ENCODE measurements at places on chromosomes 6 and 20. TPM values are rescaled to one million over a fixed set of nuclear protein-coding genes. Genes with fewer than 3 reads are reported as not detected.

DNA sequence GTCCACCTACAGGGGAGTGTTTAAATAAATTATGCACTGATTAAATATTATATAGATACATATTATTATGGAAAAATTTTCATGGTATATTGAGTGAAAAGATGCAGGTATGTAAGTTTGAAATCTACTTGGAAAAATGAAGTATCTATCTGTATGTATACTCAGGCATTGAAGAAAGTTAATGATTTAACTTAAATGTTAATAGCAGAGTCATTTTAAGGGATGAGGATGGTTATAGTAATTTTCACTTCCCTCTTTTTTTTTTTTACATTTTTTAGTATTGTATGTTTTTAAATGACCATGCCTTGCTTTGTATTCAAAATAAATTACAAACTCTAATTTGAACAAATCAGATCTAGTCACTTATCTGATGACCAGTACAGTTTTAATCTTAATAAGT, 43.2 kb upstream of the NOTCH4 start:
- peak; percentile 25 for DNase-seq

- no peak for DNase-seq
These were observed 22.3 kb downstream of the MYBL2 start for GRCh38 chr20:43689165-43689564.

DNA sequence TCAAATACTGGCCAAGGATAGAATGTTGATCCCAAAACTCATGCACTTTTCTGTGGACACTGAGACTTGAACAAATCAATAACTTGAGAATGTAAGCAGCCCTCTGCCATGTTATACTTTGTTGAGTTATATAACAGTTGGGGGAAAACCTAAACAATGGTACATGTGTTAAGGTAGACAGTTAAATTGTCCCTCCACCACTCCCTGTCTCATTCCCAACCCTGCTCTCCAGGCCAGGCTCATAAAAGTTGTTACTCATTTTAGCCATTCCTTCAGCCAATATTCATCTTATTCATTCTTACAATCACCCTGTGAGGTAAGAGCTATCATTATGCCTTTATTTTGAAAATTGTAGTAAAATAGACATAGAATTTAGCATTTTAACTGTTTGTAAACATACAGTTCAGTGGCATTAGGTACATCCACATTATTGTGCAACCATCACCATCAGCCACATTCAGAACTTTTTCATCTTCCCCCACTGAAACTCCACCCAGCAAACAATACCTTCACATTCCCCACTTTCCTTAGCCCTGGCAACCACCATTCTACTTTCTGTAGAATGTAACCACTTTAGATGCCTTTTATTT, 38.2 kb upstream of the IER3 start:
- no peak for DNase-seq

Gene HAO1
- not detected for polyA plus RNA-seq

Gene HLA-F
- polyA plus RNA-seq, result 1,409 TPM

Gene GHRH
- not detected for polyA plus RNA-seq

DNA sequence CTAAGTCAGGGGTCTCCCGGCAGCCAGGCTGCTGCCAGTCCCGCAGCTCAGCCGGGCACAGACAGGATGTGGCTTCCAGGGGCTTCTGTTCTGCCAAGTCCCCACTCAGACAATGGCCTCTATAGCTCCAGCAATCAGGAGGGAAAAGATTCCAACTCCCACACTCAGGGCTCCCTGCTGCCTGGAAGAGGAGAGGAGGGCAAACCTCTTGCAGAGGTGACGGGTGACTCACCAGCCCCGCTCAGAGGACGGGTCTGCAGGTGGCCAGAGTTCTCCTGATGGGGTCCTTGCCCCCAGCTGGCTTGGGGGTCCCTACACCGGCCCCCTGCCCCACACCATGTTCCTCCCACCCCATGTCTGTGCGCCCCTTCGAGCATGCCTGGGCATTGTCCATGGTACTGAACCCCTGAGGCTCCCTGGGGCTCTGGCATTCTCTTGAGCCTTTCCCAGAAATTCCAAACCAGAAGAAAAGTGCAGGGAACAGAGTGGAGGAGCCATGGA, 32.6 kb downstream of the NTSR1 start:
- DNase-seq, result no peak

Gene JPH2
- polyA plus RNA-seq, result not detected

- no peak for DNase-seq
These were observed 28.5 kb upstream of the BPIFA2 start for GRCh38 chr20:33139467-33139866.

DNA sequence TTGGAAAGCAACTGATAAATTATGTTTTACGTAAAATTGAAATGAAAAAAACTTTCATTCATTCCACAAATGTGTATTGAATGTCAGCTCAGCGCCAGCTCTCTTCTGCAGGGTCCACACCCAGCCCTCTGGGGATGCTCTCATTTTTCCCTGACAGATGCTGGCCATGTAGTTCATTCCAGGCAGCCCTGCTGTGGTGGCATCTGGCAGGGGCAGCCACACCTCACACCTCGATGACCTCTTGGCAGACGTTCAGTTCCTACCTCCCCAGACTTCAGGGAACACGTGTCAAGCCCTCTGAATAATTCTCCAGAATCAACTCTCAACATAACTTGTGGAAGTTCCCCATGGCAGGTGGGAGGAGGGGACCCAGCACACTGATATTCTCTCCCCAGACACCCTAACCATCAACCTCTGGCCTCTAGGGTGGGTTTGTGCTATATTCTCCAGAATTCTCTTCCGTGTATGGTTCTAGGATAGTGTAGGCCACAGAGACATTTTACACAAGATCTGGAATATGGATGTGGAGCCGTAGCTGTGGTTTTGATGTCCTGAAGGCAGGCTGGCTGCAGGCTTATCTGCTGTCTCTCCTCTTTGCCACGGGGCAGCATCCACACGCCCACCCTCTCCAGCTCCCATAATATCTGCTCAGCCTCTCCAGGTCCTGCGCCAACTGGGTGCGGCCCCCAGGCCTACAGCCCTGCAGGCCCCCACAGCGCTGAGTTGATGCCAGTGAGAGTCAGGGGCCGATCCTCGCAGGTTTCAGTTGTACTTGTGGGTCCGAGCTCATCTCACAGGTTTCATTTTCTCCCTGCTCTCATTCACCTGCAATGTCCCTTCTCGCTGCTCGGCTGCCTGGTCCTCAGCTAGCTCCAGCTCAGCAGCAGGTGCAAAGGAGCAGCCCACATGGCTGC, 175.8 kb upstream of the ARID1B start:
- no peak for DNase-seq

GRCh38 chr6:145454006-145454405, 281.3 kb downstream of the EPM2A start:
- DNase-seq, result no peak

Gene VSTM2L
- polyA plus RNA-seq, result 0.16 TPM

Gene HLA-DOA
- polyA plus RNA-seq, result 191 TPM

- no peak for DNase-seq
These were observed 83.2 kb upstream of the EYA4 start for GRCh38 chr6:133157995-133158394.

DNA sequence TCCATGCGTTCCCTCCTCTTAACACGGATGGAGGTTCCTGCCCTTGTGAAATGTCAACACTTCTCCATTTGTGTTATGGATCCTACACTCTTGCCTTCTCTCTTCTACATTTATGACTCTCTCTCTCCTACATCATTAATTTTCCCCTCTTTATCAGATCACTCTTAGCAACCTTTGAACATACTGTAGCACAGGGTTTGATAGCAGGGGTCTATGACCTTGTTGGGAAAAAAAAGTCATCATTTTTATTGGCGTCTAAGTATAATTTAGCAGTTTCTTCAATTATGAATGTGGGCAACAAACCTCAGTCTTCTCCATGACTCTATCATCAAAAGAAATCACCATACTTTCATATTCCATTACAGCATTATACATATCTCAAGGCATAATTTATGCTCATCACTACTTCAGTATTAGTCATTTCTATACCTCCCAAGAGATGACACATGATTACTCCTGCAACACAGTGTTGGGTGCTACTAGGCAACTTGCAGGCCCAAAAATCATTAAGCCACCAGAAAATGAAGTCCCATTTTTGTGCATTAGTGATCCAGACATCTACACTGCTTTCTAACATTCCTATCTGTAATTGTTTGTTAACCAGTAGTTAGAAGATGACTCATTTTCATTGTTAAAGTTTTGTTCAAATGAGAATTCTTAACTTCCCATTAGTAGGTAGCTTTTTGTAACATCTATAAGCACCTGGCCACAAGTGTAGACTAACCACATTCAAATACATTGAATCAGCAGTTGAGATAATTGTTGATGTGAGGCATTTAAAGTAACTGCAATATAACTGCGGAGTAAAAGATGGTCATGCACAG, 9.5 kb downstream of the CYP39A1 start:
- DNase-seq, result no peak

- no peak for DNase-seq
These were observed 58.0 kb upstream of the ARHGAP18 start for GRCh38 chr6:129767776-129768485.

Gene TCP1
- 63.8 TPM for polyA plus RNA-seq

Gene GRIK2
- not detected for polyA plus RNA-seq

DNA sequence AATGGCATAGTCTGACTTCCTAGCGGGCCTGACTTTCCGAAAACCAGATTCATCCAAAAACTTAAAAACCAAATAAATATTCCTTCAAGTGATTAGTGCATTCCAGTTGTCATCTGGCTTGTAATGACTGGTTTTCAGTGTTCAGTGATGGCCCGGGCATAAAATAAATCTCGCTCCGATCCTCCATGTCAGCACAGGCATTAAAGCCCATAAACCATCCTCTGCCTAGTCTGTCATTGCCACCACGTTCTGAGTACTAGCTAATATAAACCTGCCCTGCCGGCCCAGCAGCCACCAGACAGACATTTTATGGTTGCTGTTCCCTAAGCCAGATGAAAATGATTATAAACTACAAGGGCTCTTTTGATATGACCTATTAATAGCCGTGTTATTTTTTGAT, 232.3 kb upstream of the GMDS start:
- DNase-seq, result no peak

Gene HLA-DQB1
- polyA plus RNA-seq, result 986 TPM

DNA sequence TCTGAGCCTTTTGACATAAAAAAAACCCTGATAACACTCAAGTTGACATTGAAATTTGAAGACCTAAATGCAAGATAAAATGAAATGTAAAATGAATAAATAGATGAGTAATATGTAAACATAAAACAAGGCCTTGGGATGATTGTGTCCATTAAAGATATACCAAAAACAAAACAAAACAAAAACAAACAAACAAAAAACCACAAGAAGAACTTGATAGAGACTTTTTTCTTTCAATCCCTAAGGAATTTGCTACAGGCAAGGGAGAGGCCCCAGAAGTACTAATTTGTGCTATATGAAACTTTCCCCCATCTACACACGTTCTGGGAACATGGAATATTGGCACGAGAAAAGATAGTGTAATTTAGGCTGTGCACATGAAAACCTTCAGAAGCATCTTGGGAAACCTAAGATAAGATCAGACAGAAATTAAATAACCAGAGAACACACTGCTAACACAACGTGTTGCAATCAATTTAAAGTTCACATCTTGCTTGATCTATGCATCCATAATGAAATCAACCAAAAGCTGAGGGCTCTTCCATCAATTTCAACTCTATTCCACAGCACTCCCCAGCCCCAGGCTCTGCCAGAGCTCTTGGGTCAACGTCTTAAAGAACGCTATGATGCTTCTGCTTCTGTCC, 201.1 kb upstream of the RREB1 start:
- no peak for DNase-seq

DNA sequence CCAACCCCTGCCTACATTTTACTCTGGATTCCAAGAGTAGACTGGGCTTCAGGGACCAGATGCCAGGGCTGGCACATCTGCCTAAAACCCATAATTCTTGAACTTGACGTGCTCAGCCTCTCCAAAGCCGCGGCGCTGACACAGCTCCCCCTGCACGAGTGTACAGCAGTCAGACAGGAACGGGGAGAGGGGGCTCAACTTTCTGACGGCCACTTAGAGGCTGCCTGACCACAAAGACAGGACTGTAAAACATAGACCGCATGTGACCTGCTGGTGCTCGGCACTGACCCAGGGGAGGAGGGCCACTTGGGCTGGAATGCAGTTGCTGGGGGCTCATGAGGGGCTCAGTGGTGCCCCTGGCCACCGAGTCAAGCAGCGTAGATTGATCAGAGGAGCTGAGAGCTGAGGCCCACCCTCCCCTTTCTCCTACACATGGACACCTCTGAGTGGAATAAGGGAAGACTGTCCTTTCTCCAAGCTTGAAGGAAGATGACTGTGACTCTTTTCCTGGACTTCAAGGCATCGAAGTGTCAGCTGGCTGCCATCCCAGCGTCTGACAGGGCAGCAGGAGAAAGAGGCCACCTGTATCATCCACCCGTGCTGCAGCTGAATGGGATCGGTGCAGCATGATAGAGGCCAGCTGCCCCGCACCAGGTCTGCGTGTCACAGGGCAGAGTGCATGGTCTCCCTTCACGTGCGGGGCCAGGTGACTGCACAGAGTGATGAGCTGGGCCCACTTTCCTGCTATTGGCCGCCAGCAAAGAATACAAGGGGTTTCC, 171.3 kb upstream of the AGPAT4 start:
- DNase-seq, result no peak

DNA sequence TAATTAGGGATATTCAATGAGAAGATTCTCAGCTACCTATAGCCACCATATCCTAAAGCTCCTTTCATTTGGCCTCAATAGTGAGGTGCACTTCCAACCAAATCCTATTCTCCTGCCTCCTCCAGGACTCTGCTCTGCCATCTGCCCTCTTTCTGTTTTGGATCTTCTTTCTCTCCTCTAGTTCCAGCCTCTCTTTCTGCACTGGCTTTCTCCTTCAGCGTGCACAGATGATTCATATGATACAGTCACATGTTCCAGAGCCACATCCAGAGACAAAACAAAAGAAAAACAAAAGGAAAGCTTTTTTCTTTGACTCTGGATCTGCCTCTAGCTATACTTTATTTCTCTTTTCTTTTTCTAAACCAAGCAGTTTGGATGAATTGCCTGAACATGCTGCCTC, 531.9 kb upstream of the MAN1A1 start:
- DNase-seq, result no peak

DNA sequence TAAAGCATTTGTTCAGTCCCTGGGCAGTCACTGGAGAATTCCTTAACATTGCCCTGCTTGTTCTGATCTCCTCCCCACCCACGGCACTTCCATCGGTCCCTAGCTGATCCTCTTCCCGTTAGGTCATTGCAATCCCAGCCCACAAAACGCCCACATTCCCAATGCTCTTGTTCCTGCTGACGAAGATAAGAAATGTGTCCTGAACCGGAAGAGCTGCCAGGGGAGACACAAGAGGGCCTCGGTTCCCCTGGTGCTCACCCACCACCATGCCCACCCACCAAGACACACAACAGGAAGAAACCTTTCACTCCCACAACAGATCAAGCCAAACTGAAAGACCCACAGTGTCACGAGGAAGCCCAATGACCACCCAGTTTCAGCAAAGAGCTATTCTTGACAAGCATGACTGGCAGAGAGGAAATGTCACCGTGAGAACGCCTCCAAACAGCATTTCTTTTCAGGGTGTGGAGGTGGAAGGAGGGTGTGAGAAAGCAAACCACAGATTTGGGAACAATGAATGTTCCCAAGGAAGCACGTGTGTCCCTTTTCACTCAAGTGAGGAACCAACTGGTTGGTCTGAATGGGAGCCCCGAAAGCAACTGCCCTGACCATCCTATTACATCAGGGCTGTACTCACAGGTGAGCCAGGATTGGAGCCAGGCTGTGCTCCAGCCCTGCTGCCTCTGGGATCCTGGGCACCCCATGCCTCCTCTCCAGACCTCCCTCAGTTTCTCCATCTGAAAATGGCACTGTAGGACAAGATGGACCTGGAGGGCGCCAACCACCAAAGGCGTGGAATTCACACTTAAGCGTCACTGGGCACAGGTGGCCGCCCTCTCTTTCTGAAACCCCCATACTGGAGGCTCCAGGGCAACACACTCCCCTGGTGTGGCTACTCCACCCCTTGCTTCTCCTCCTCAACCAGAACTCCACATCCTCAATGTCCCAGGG, 97.5 kb downstream of the ZMYND8 start:
- DNase-seq, result peak; percentile 78

Gene ORC3
- 15.4 TPM for polyA plus RNA-seq

- DNase-seq, result no peak
These were observed 31.8 kb downstream of the ACSS1 start for GRCh38 chr20:25025986-25026605.

All from B cell (primary cell).